ENCODE measurements at places on chromosomes 7 and 10.

GRCh38 chr7:137951700-137952425 lies 50.0 kb downstream of the CREB3L2 start:
- no peak for DNase-seq

DNA sequence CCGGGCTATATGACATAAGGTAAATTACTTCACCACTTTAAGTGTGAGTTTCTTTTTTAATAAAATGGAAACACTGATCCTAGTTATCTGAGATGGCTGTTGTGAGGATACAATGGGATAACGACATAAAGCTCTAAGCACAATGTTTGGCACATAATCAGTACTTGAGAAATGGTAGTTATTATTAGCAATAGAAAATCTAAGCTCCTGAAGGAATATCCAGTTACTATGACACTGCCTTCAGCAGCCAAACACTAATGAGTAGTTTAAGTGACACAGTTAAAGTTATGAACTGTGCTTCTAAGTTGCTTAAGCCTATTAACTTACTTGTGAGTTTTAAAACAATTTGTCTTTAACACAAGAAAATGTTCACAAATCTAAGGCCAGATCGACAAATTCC lies 96.8 kb downstream of the ELAPOR2 start:
- DNase-seq = no peak

DNA sequence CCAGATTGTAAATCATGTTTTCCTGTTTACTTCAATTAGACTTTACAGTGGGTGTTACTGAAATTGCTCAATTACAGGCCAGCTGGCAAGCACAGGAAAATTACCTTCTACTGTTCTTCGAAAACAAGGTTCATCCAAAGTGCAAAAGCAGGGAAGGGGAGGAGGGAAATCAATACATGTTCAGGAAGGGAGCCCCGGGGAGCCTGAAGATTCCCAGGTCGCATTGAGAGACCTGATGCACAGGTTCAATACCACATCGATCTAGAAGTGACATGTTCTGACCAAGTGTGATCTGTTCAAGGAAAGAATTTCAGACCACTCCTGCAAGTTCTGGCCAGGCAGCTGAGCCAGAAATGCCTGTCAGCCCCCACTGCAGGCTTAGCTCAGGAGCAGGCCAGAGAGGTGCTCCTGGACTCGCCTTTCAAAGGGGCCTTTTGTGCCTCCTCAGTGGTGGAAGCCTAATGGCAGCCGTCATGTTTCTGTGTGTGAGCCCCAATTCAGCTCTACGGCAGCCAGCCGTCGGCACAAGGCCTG lies 35.9 kb downstream of the FAM53B start:
- DNase-seq = no peak

DNA sequence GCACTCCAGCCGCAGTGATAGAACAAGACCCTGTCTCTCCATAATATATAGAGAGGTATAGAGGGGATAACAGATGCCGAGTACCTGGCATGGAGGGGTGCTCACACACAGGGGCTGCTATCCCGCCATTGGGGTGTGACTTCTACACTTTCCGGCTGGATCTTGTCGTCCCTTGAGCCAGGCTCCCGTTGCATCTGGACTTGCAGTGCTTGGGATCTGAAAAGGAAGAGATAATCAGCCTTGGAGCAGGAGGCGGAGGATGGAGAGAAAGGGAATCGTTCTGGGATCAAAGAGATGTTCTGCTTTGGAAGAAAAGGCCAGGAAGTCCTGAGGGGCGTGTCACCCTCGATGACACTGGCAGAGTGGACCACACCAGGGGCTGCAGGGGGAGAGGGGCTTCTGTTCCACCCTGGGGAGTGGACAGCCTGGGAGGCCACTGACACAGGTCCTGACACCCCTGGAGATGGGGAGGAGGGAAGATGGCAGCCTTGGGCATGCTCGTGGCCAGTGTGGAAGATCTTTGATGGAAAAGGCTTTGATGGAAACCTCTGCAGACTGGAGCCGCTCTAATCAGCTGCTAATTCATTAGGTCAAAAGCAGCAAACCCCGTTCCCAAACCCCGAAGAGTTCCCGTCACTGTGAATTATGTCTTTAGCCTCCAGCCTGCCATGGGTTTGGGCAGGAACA lies 85.1 kb downstream of the CARD11 start:
- no peak for DNase-seq

- no peak for DNase-seq
Observed at GRCh38 chr10:123139521-123140163, 3.9 kb downstream of the HMX3 start.

DNA sequence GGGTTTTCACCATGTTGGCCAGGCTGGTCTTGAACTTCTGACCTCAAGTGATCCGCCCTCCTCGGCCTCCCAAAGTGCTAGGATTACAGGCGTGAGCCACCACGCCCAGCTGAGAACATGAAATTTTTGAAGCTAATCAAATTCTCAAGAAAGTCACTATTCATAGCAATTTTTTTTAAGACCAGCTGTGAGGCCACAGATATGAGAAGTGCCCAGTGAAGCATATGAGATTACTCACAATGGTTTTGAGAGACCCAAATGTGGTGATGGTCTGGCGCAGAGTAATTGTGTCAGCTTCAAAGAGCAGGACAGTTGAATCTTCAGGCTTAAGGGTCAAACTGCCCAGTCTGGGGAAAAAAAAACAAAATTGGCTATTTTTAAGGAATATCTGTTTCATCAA lies 16.2 kb downstream of the NCOA4 start:
- DNase-seq = no peak

DNA sequence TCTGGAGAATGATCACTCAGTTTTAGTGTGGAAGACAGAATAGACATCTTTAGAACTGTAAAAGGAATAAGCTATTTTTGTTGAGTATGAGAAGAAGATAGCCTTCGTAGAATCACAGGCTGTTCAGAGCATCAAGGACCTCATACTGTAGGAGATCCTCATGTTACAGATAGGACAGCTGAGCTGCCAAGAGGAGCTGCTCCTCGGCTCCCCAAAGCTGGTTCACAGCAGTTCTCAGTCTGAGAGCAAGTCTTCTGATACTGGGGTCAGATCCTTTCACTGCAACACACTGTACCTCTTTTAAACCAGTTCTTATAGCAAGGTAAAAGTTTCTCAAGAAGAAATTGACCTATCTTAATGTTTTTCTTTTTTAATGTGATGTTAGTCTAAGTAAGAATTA lies 17.1 kb downstream of the CCNY start:
- DNase-seq = no peak

- DNase-seq = no peak
Observed at GRCh38 chr7:139948587-139949335, 114.0 kb downstream of the PARP12 start.

DNA sequence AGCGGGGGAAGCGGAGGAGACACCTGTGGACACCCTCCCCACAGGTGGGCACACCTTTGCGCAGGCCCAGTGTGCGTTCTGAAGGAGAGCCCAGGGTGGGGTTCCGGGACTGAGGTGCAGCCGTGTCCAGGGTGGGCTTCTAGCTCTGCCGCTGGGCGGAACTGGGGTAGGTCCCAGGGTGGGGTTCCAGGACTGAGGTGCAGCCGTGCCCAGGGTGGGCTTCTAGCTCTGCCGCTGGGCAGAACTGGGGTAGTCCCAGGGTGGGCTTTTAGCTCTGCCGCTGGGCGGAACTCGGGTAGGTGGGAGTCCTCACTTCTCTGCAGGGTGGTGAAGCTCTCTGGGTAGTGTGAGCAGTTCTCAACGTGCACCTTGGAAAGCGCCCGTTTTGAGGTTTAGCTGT lies 78.7 kb downstream of the DNAJB6 start:
- peak; percentile 24 for DNase-seq

- peak; percentile 24 for DNase-seq
Observed at GRCh38 chr7:158025686-158026600, 561.7 kb downstream of the PTPRN2 start.

GRCh38 chr10:16847644-16848043 lies 30.4 kb upstream of the RSU1 start:
- DNase-seq = no peak

- no peak for DNase-seq
Observed at GRCh38 chr7:143419880-143420279, 11.2 kb upstream of the EPHA1 start.

DNA sequence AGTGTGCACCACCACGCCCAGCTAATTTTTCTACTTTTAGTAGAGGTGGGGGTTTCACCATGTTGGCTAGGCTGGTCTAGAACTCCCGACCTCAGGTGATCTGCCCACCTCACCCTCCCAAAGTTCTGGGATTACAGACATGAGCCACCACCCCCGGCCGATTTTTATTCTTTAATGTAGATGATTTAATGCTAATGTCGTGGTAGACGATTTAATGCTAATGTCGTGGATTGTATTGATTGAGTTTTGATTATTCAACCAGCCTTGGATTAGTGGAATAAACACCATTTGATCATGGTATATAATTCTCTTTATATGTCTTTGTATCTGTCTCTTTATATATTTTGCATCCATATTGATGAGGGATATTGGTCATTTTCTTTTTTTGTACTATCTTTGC lies 52.6 kb downstream of the OGDH start:
- DNase-seq = no peak

DNA sequence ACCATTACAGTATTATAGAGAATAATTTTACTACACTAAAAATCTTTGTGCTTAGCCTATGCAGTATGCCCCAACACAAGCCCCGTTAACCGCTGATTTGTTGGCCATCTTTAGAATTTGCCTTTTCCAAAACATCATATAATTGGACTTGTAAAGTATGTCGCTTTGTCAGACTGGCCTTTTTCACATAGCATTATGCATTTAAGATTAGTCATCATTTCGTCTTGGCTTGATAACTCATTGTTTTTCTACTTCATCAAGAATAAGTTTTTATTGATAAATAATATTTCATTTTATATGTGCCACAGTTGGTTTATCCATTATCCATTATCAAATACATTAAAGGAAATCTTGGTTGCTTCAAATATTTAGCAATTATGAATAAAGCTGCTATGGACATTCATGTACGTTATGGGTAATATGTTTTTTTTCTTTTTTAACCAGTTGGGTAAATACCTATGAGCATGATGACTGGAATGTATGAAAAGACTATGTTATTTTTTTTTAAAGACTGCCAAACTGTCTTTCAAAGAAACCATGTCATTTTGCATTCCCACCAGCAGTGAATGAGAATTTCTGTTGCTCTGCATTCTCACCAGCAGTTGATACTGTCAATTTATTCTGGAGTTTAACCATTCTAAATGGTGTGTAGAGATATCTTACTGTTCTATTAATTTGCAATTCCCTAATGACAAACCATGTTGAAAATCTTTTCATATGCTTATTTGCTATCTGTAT lies 273.1 kb upstream of the KCND2 start:
- DNase-seq = no peak

GRCh38 chr10:86657011-86657395 lies 2.7 kb downstream of the OPN4 start:
- DNase-seq = no peak

DNA sequence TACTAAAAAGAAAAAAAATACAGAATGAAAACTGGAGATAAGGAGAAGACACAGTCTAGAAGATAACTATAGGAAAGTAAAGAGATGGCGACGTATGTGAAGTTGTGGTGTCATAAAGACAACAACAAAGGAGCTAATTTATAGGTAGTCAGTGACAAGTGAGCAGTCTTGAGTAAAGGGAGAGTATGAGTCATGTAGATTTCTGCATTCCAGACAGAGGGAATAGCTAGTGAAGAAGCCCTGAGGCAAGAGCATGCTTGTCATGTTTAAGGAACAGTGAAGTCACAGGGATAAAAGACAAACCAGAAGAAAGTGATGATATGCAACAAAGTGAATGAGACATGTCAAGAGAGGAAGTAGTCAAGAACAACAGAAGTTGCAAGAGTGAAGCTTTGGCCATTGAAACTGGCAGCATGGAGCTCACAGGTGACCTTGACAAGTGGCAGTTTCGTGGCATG lies 2.3 kb upstream of the MIOS start:
- DNase-seq = no peak

- peak; percentile 77 for DNase-seq
Observed at GRCh38 chr7:114988755-114989375, 67.0 kb downstream of the MDFIC start.

- no peak for DNase-seq
Observed at GRCh38 chr10:11846542-11846941, 23.4 kb downstream of the PROSER2 start.

DNA sequence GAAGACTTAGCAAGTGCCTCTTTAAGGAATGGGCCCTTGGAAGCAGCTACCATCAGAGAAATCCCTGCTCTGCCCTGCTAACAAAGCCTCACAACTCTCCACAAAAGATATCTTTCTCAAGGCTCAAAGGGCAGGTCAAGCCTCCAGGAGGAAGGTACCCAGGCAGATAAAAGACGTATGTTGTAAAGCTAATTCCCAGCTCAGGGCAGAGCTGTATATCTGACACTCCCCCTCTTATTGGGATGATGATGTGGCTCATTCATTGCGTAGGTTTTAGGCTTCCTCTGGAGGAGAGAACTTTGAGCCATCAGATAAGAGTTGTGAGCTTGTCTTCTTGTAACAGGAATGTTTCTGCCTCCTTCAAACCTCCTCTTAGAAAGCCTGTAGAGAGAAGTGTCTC lies 145.4 kb downstream of the CALN1 start:
- no peak for DNase-seq

DNA sequence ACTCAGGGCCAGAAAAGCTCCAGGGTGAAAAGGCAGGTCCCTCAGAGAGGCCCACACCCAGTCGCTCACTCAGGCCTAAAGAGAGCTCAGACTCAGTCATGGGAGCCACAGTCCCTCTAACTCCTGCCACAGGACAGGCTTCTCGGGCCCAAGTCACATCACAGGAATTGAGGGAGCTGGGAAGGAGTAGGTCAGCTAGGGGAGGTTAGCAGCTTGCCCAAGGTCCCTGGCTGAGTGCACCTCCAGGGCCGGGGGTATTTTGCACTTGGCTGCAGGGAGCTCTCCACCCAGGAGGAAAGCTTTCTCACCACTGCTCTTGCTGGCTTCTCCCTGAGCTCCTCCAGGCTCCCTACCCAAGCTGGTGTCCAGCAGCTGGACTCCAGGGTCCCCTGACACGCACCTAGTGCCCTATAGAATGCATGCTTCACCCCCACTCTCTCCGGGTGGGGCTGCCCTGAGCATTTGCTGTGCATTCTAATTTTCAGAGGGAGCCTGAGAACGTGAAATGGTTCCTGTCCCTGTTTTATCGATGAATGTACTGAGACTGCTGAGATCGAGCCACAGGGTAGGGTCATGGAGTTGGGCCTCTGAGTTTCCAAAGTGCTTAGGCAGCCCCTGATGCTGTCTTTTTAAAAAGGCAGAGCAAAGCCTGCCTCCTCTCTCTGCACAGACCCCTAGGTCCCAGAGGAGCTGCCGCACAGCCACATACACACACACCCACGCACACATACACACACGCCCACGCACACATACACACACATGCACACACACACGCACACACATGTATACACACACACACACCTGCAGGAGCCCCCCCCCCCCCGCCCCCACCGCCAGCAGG lies 37.9 kb upstream of the RET start:
- DNase-seq = no peak

All from Right ventricle myocardium superior (tissue), 1 donor.